ENCODE measurements at places on chromosomes 1 and 21.

- peak; percentile 99 for ATAC-seq
Observed at GRCh38 chr1:183655562-183656075, 2.5 kb upstream of the APOBEC4 start.

DNA sequence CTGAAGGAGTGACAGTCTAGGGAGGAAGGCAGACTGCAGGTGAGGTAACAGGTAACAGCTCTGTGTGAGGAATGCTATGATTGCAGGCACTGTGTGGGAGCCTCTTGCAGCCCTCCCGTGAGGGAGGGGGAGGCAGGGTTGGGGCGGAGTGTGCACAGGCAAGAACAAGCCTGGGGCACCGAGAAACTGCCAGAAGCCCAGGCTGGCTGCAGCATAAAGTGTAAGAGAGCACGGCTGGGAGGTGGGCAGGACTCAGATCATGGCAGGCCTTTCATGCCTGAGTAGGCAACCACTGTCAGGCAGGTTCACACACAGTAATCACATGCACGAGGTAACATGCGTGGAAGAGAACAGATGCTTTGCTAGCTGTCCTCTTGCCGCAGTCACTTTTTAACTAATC, 11.3 kb upstream of the RHEX start:
- ATAC-seq: no peak

DNA sequence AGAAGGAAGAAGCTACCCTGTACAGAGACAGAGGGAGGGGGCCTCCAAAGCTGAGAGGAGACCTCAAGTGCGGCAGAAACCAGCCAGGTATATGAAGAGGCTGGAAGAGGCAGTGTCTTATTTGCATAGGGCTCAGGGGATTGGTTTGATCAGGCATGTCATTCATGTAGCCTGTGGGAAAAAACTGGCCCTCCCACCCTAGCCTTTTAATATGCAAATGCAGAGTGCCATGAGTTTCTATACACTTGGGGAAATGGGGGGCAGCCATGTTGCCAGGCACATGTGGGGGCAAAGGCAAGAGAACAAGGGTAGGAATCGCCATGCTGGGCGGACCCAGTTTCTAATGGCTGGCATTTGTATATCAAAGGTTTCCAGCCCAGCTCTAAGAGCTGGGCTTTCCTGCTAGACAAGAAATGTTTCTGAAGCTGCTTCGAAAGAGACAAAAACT, 172.7 kb downstream of the RASAL2 start:
- ATAC-seq: no peak

- no peak for ATAC-seq
Observed at GRCh38 chr1:58714544-58714943, 14.7 kb upstream of the MYSM1 start.

GRCh38 chr1:30915491-30916230, 7.1 kb upstream of the SDC3 start:
- ATAC-seq: no peak

DNA sequence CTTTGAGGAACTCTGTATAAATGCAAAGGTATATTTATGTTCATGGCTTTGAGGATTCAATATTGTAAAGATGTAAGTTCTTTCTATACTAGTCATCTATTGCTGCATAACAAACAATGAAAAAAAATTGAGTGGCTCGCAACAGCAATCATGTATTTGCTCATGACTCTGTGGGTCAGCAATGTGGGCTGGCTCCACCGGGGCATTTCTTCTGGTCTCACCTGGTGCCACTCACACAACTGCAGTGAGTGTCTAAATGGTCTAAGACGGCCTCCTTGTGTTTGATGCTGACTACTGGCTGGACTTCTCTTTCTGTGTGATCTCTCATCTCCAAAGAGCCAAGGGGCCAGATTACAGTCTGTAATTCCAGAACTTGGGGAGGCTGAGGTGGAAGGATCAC, 45.1 kb upstream of the EXO1 start:
- no peak for ATAC-seq

- ATAC-seq: no peak
Observed at GRCh38 chr1:214209260-214209808, 71.6 kb upstream of the SMYD2 start.

DNA sequence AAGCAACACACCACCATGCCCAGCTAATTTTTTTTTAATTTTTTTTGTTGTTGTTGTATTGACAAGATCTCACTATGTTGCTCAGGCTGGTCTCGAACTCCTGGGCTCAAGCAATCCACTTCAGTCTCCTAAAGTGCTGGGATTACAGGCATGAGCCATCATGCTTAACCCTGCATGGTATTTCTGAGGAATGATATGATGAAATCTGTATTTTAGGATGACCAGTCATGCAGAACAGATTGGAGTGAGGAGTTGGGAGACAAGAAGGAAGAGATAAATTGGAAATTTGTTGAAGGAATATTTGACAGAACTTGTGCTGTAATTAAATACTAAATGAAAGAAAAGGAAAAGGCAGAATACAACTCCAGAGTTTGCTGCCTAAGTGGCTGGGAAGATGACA, 4.7 kb upstream of the NDUFS5 start:
- no peak for ATAC-seq

DNA sequence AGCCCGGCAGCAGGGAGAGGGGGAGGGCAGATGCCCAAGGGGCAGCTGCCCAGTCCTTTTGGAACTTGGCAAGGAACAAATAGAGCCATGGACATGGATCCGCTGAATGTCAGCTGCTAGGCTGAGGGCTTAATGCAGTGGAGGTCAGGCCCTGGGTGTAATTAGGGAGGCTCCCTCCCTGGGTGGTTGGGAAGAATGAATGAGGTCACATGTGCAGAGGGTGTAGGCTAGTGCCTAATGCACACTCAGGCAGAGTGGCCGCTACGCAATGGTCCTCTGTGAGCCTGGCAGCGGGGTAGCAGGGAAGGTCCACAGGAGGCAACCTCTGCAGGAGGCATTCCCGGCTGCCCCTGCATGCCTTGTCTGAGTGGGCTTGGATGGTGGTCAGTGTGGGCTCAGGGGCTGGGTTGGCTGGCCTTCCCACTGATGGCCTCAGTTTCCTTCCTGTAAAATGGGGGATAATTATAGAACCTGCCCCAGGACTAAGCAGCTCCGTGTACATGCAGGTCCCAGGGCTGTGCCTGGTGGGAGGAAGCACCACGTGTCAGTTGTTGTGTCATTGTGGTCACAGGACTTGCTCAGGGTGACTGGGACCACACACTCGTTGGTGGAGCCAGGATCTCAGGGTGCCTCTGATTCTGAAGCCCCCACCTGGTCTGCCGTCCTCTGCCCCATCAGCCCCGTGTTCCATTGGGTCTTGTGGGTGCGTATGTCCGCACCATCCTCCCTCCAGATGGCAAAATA, 81.6 kb upstream of the ACTL8 start:
- ATAC-seq: no peak

DNA sequence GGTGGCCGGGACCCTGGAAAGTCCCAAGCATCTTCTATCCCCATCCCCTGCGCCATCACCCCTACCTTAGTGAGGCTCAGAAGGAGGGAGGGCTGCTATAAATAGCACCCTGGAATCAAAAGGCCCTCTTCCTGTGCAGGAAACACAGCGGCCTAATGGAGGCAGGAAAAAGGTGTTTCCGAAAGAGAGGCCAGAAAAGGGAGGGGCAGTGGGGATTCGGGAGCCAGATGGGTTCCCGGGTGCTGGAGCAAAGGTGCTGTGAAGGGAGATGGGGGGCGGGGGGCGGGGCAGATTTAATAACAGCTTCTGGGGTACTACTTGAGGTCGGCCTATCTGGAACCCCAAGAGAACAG, 16.6 kb downstream of the NAV1 start:
- no peak for ATAC-seq
